ENCODE measurements at places on chromosomes 5 and 9. TPM values are rescaled to one million over a fixed set of nuclear protein-coding genes. Genes with fewer than 3 reads are reported as not detected.

Gene SLC6A3
- 0.49 TPM for total RNA-seq

DNA sequence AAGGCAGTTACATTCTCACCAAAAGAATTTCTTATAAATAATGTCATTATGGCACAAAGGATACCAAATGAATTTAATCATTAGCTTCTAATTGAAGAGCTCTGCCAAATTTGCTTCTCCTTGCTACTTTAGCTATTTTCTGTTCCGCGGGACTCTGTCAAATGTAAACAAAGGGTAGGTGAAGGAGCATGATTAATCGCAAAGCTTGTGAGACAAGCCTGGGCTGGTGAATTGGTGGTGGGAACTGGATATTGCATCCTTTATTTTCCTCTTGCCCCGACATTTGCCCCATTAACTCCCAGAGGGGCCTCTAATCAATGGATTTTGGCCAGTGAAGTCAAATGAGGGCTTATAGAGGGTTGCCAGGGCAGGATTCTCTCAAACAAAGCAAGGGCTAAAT lies 234.2 kb upstream of the RFX3 start:
- no peak for DNase-seq

Gene NUTM2G
- not detected for total RNA-seq

Gene SEMA5A
- 9.3 TPM for total RNA-seq
